Umbilical cord (tissue), 2 donors: ENCODE measurements at places on chromosomes 16 and 17. TPM values are rescaled to one million over a fixed set of nuclear protein-coding genes. Genes with fewer than 3 reads are reported as not detected.
A peak's percentile ranks its signal among the peaks of the same experiment; 100 is the strongest.

GRCh38 chr16:55717326-55717725 is 61.5 kb downstream of the SLC6A2 start:
- no peak for DNase-seq

GRCh38 chr16:25691519-25692091 is at the start of gene HS3ST4:
TSS of gene HS3ST4 (plus strand) at chr16:25691959.
- DNase-seq, result no peak

GRCh38 chr17:81019563-81020442 is 15.1 kb upstream of the BAIAP2 start:
- no peak for DNase-seq

DNA sequence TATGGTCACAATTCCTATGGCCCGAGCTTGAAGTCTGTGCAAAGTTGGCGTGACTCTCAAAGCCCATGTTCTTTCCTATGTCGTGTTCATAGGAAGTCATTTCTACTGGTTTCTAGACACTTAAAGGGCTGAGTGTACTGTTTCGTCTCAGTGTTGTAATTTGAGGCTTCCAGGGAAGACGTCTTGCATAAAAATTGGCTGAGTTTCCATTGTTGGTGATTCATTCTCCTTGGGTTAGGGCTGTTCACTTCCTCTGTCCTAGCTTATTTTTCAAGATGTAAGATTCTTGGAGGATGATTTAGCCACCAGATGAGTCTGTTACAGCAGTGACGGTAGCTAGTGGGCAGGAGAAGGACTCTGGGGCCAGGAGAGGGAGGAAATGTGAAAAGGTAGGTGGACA is 43.1 kb downstream of the PIK3R5 start:
- DNase-seq, result peak; percentile 79

GRCh38 chr17:46147296-46147695 is 45.9 kb downstream of the KANSL1 start:
- no peak for DNase-seq

DNA sequence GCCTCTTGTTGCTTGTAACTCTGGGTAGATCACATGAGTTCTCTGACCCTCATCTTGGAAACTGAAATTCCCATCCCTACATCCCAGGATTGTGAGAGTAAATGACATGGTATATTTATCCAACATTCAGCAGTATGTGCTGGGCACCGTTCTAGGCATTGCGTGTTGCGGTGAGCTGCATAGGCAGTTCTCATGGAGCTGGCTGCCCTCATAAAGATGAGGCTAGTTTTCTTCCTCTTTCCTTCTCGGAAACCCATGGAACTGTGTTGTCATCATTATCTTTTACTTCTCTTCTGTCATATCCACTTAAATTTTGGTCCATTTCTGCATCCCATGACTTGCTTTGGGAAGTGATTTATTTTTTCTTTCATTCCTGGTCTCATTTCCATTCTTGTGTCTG is 17.2 kb downstream of the CMIP start:
- DNase-seq, result no peak

- no peak for DNase-seq
Measured at GRCh38 chr17:51398687-51399086, 138.3 kb downstream of the UTP18 start.

PMFBP1 gene
- 0.96 TPM for total RNA-seq

KRT40 gene
- not detected for total RNA-seq

KRT27 gene
- total RNA-seq, result not detected
